T-helper 17 cell (primary cell): ENCODE measurements at places on chromosomes 6 and 20.

DNA sequence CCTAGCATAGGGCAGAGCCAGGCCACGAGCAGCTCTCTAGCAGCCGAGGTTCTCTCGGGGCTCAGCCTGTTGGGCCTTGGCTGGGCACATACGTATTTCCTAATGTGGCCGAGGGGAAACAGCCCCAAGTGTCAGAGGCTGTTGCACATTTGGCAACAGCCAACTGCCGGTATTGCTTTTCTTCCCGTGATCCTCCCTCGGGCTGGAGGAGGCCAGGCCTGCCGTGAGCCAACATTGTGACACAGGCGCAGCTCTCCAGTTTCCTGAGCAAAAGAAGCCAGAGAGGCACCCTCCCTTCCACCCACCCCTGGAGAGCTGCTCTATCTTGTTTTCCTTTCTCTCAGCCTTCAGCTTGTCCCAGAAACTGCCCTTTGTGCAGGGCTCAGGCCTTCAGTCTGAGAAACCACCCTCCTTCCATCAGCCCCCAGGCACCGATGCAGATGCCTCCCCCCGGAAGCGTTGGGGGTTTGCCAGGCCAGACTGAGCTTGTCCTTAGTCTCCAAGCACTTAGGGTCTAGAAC, 5.1 kb upstream of the BPI start:
- DNase-seq = no peak

DNA sequence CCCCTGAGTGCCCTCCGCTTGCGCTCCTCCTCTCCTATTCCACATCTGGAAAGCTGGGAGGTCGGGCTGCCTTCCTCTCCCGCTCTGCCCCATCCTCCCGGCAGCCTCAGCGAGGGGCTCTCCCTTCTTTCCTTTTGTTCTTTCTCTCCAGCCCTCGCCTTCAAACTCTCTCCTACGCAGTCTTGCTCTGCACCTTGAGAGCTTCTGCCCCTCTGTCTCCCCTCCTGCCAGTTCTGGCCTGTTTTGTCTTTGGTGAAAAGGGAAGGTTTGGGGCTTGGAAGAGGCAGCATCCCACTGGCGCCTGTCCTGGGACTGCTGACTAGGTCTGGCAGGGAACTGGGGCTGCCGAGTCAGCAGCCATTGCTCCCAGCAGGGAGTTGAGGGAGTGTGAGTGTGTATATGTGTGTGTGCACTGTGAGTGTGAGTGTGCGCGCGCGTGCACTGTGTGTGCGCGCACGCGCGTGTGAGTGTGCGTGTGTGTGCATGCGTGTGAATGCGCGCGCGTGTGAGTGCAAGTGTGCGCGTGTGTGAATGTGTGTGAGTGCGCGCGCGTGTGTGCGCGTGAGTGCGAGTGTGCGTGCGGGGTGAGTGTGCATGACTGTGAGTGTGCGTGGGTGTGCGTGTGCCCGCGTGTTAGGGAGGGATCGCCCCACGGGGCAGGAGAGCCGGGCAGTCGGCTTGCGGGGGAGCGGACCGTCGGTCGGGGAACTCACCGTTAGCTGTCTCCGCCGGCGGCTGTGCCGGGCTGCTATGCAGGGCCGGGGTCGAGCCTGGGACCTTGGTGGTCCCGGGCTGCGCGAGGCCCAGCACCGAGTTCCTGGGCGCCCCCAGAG, 523 bp downstream of the CPXM1 start:
- DNase-seq = no peak

- DNase-seq = no peak
These were observed 188.6 kb downstream of the BMP2 start for GRCh38 chr20:6956056-6956455.

DNA sequence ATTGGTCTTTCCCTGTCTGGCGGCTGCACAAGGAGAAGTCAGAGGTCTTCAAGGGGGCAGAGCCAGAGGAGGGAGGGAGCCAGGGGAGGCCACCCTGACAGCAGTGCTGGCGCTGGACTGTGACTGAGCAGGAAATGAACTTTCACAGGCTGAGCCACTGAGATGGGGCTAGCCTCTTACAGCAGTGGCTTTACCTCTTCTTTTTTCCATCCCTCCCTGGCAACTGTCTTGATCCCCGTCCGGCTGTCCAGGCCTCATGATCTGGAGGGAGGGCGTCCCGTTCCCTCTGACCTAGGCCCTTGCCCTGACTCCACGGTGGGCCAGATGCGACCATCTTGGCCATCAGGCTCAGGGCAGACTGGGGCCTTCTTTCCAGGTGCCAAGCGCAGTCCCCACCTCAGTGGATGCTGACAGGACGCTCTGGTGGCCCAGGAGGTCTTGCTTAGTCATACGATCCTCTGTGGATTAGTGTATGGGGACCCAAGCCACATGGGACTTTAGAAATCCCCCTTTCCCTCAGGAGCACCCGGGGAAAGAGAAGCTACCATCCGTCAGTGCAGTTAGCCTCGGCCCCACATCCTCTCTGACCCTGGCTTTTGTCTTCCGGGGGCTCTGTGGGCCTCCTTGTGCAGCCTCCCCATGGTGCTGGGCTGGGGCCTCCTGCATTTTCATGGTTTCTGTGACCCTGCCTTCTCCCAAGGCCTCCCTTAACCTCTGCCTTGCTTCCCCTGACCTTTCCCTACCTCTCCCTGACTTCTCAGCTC, 57.4 kb upstream of the CCDC167 start:
- no peak for DNase-seq

DNA sequence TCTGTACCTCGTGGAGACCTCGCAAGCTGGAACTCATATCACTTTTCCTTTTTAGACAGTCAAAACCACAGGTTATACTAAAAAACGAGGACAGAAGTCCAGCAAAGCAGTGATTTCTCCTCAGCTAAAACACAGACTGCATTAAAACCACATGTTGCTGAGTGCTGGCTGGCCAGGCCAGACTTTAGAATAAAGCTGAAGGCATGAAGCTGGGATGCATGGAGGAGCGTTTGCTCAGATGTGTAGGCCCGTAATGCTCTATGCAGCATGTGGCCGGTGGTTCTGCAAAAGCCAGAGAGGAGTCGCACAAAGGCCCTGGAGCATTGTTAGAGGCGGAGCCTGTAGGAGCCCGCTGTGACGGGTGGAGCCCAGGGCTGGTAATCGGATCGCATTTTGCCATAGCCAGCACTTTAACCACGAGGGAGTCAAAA, 83.6 kb downstream of the SMOC2 start:
- no peak for DNase-seq

- DNase-seq = no peak
These were observed 34.3 kb downstream of the FNDC1 start for GRCh38 chr6:159203304-159204005.

DNA sequence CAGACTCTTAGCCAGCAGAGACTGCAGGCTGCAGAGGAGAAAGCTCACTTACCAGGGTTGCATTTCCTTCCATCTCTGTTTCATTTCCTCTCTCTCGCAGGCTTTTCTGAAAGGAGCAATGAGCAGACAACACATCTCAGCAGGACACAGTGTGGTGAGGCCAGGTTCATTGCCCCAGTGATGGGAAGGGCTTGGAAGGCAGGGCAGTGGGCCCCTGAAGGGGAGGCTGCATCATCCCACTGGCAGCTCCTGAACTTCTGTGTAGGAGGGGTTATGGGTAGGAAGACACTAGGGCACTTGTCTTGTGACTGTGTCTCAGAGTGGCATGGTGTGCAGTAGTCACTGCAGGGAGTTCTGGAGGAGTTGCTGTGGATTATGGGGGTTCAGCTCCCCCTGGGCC, 246.8 kb downstream of the QKI start:
- DNase-seq = no peak

DNA sequence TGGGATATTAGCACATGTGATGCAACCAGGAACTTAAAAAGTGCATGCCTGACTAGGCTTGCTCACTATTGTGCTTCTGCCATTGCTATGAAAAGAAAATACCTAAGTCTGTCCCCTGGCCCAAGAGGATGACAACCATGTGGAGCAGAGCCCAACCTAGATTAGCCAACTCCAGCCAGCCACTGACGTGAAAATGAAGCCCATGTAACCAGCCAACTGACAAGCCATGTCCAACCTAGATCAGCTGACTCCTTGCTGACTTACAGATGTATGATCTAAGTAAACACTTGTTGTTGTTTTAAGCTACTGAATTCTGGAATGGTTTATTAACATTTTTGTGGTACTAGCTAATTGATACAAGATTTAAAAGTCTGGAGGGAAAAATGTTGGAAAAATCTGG, 47.5 kb downstream of the PIGU start:
- DNase-seq = no peak

DNA sequence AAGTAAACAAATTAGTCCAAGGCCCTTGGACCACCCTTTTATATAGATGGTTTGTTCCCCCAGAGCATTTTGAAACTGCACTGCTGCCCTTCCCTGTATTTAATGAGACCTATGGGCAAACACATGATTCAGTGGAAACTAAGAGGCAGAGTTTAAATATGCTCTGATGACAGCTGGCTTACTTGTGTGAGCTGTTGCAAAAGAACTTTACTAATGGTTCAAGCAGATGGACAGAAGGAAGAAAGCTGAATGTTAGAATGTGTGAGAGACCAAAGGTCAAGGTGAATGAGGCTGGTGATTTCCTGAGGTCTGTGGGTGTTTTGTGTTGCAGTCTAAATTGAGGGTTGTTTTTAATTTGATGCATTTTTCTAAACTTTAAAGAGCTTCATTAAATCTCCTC, 123.0 kb upstream of the CEP162 start:
- DNase-seq = no peak

DNA sequence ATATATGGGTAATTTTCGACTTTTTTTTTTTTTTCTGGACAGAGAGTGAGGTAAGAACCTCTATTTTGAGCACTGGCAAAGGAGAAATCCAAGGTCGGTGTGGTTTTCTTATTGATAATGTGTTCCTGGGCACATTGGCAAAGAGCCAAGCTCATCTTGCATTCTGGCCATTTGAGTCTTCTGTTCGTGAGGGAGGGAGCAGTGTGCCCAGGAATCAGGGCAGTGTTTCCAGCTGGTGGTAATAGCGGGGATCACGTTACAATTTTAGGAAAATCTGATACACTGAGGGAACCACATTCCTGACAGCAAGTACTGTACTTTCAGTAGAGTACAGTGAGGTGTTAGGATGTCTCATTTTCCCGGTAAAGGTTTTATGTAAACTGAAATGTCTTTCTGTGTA, 442.3 kb upstream of the MAP3K7 start:
- no peak for DNase-seq

GRCh38 chr6:22612236-22612635, 42.9 kb downstream of the HDGFL1 start:
- no peak for DNase-seq

DNA sequence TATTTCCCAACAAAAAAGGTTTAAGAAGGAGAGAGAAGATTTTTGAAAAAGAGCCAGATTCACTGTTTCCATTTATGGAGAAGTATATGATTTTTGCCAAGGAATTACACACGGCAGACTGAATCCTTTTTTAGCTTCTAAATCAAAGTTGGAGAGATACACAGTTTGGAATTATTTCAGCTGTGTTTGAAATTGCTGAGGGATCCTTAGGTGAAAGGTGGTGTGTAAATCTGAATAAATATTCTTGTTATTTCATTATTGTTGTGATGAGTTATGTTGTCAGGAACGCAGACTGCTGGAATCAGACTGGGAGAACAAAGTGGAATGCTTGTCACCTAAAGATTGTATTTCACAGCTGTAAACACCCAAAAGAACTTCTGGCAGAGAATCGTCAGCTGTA, 168.5 kb upstream of the AKIRIN2 start:
- no peak for DNase-seq

- no peak for DNase-seq
These were observed 587.8 kb upstream of the JAG1 start for GRCh38 chr20:11261533-11262000.

DNA sequence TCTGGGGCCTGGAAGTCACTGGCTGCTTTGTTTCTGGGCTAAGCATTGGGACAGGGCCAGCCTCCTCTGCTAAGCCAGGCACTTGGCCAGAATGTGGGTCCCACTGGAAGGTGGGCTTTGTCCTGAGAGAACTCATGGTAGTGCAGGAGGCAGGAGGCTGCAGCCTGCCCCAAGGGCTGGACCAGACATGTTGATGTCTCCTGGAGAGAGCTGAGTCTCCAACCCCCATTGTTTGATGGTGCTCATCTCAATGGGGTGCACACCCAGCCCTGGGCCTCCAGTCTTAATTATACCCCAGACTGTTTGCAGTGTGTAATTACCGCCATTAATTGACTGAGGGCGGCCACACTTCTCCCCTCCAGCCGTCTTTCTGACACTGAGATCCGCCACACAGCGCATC, 220.5 kb upstream of the PMEPA1 start:
- no peak for DNase-seq

- no peak for DNase-seq
These were observed 304.2 kb downstream of the ADGRG6 start for GRCh38 chr6:142605922-142606485.

DNA sequence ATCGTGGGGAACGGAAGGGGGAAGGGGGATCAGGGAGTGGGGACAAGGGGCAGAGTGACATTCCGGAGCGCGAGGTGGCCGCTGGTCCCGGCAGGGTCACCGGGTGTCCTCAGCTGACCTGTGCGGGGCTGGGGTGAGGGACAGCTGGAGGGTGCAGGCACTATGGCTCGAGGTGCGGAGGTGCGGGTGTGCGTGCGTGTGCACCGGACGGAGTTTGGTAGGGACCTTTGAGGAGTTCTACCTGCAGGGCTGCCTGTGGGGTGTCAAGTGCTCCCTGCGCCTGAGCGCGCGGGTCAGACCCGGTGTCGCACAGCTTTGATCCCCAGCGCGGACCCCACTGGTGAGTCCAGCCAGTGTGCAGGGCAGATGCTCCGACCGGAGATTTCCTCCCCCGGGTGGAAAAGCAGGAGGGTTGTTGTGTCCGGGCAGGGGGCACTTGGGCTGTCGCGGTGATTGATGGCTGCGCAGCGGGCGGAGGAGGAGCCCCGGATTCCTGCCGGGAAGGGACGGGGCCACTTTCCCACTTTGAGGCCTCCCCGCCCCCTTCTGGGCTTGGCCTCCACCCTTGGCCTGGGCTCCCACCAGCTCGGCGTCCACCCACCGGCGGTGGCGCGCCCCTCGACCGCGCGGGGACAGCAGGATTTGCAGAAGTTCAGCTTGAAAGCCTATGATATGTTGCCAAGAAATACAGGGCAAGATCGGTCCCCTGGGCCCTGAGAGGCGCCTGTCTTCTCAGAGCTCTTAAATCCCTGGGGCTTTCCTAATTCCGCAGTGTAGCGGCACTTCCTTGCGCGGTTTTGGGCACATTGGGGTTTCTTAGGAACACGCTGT, 658 bp downstream of the RIN2 start:
- no peak for DNase-seq

GRCh38 chr6:20217324-20217855, 5.1 kb upstream of the MBOAT1 start:
- DNase-seq = no peak

GRCh38 chr6:142900227-142900971, 44.6 kb downstream of the HIVEP2 start:
- DNase-seq = no peak

GRCh38 chr20:43723186-43723585, 3.6 kb downstream of the GTSF1L start:
- DNase-seq = no peak

DNA sequence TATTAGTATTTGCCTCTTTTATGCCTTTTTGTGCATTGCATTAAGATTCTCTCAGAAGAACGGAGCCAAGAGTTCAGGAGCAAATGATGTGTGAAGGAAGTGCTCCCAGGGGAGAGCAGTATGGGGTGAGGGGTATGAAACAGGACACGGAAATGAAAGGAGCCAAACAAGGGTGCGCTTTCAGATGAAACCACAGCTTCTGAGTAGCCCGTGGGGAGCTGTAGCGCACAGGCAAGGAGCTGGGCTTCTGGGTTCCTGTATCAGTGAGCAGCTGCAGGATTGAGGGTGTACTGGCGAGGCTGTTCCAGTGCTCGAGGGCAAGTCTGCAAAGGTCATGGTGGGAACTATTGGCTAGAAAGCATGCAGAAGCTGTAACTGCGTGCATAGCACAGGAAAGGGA, 25.4 kb downstream of the ANKEF1 start:
- DNase-seq = no peak

GRCh38 chr6:36625158-36625919, 31.2 kb downstream of the SRSF3 start:
- no peak for DNase-seq

- DNase-seq = no peak
These were observed 26.8 kb upstream of the ASF1A start for GRCh38 chr6:118867181-118867580.
